Endothelial cell (in vitro differentiated cells): ENCODE measurements at places on chromosomes 13 and 19. TPM values are rescaled to one million over a fixed set of nuclear protein-coding genes. Genes with fewer than 3 reads are reported as not detected.

GRCh38 chr13:20714161-20714560 is 10.7 kb downstream of the IL17D start:
- H3K4me3 ChIP-seq = no peak overlapping the region
- H3K27ac ChIP-seq = no peak overlapping the region
- H3K36me3 ChIP-seq = no peaks in the 10 kb centered on the region
- H3K27me3 ChIP-seq = peaks cover 8% of the 10 kb centered on the region
- H3K4me1 ChIP-seq = peaks cover 2% of the 10 kb centered on the region

DNA sequence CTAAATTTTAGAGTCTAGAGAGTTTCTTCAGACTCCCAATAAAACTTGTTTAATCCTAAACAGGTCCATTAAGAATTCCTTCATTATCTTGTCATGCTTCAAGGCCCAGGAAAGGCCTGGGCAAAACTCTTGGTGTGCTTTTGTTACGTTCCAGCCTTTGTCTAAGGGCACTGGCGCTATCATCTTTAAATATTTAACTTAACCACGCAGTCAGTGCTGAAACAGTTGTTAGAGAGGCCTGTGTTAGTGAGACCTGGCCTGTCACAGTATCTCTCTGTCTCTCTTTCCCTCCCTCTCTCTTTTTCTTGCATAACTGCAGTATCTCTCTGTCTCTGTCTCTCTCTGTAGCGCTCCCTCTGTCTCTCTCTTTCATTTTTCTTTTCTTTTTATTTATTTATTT is 8.2 kb upstream of the OR1M1 start:
- no peak overlapping the region for H3K27ac ChIP-seq
- no peaks in the 10 kb centered on the region for H3K4me1 ChIP-seq
- peaks cover 7% of the 10 kb centered on the region for H3K36me3 ChIP-seq

Gene ADGRE3
- total RNA-seq = not detected

Gene STXBP2
- total RNA-seq = 42.2 TPM

GRCh38 chr13:78045916-78046315 is 127.3 kb upstream of the EDNRB start:
- H3K27me3 ChIP-seq = peaks cover 1% of the 10 kb centered on the region
- H3K4me3 ChIP-seq = no peak overlapping the region
- no peak overlapping the region for H3K27ac ChIP-seq
- H3K36me3 ChIP-seq = no peaks in the 10 kb centered on the region
- no peaks in the 10 kb centered on the region for H3K4me1 ChIP-seq

DNA sequence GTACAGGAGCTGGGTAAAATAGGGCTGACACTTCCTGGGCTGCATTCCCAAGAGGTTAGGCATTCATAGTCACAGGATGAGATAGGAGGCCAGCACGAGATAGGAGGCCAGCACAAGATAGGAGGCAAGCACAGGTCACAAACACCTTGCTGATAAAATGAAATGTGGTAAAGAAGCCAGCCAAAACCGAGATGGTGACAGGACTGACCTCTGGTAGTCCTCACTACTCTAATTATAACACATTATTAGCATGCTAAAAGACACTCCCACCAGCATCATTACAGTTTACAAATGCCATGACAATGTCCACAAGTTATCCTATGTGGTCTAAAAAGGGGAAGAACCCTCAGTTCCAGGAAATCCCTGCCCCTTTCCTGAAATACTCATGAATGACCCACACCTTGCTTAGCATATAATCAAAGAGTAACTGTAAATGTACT is 20.9 kb upstream of the IGSF23 start:
- H3K27me3 ChIP-seq = peaks cover 4% of the 10 kb centered on the region
- H3K27ac ChIP-seq = no peak overlapping the region
- no peaks in the 10 kb centered on the region for H3K36me3 ChIP-seq
- peaks cover 8% of the 10 kb centered on the region for H3K4me1 ChIP-seq
- H3K4me3 ChIP-seq = no peak overlapping the region
- no peak for DNase-seq
